ENCODE measurements at places on chromosomes 5 and 9. TPM values are rescaled to one million over a fixed set of nuclear protein-coding genes. Genes with fewer than 3 reads are reported as not detected.

- peak; percentile 28 for DNase-seq
- no peaks in the 10 kb centered on the region for H3K27me3 ChIP-seq
- H3K4me3 ChIP-seq, result peak overlapping the region; percentile 88
These were observed 334.4 kb downstream of the CWC27 start for GRCh38 chr5:65102976-65103711.

DNA sequence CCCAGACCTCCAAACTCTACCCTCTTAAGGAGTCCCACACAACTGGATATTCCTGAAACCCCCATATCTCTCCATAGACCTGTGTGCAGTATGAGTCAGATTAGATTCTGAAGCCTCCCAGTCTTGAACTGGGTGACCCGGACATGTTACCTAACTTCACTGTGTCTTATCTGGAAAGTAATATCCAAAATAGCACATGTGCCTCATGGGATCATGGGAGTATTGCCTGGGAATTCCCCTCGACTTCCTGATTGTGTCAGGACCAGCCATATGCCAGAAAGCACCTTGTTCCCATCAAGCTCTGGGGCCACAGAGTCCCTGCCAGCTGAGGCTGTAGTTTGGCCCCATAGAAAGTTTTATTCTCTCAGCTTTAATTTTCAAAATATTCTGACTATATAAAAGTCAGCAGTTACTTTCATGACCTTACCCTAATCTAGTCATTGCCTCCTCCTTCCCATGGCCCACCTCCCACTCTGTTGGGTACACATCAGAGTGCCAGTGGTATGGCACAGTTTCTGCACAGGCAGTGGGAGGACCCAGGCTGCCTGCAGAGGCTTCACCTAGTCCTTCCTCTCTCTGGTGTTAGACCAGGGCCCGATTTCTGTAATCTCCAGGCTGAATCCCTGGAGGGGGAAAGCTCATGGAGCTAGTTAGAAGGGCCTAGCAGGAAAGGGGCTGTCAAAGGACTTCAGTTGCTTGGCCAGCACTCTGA is 19.5 kb upstream of the B4GALT1 start:
- peak overlapping the region; percentile 34 for H3K27ac ChIP-seq
- no peak for DNase-seq
- H3K36me3 ChIP-seq, result no peaks in the 10 kb centered on the region
- H3K4me3 ChIP-seq, result no peak overlapping the region

- H3K4me1 ChIP-seq, result peaks cover 8% of the 10 kb centered on the region
- H3K4me3 ChIP-seq, result no peak overlapping the region
- DNase-seq, result no peak
- H3K27me3 ChIP-seq, result no peaks in the 10 kb centered on the region
These were observed 53.8 kb downstream of the ARRDC3 start for GRCh38 chr5:91329283-91329682.

DNA sequence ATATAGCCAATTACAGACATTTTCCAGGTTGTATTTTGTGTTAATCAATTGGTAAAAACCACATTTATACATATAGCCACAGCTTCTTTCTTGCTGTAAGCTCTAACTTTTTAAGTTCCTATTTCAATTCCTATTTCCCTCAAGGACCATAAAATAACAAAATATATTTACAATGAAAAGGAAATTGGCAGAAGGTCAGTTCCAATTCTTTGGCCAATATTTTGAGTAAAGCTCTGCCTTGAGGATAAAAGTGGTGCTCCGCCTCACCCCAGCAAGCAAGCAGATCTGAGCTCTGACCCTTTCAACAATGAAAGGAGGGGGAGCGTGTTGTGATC is 203.4 kb upstream of the RASEF start:
- H3K27ac ChIP-seq, result no peak overlapping the region
- DNase-seq, result no peak
- no peaks in the 10 kb centered on the region for H3K36me3 ChIP-seq
- no peak overlapping the region for H3K4me3 ChIP-seq
- H3K27me3 ChIP-seq, result no peaks in the 10 kb centered on the region

GRCh38 chr5:120151825-120152224 is 312.3 kb upstream of the PRR16 start:
- no peak overlapping the region for H3K4me3 ChIP-seq
- no peaks in the 10 kb centered on the region for H3K36me3 ChIP-seq
- DNase-seq, result no peak
- no peaks in the 10 kb centered on the region for H3K27me3 ChIP-seq
- H3K4me1 ChIP-seq, result no peaks in the 10 kb centered on the region

GRCh38 chr5:74623006-74623611 is 17.4 kb downstream of the ENC1 start:
- H3K36me3 ChIP-seq, result peaks cover 2% of the 10 kb centered on the region
- H3K27ac ChIP-seq, result no peak overlapping the region
- no peak overlapping the region for H3K4me3 ChIP-seq
- peaks cover 7% of the 10 kb centered on the region for H3K4me1 ChIP-seq
- peaks cover 38% of the 10 kb centered on the region for H3K27me3 ChIP-seq

DNA sequence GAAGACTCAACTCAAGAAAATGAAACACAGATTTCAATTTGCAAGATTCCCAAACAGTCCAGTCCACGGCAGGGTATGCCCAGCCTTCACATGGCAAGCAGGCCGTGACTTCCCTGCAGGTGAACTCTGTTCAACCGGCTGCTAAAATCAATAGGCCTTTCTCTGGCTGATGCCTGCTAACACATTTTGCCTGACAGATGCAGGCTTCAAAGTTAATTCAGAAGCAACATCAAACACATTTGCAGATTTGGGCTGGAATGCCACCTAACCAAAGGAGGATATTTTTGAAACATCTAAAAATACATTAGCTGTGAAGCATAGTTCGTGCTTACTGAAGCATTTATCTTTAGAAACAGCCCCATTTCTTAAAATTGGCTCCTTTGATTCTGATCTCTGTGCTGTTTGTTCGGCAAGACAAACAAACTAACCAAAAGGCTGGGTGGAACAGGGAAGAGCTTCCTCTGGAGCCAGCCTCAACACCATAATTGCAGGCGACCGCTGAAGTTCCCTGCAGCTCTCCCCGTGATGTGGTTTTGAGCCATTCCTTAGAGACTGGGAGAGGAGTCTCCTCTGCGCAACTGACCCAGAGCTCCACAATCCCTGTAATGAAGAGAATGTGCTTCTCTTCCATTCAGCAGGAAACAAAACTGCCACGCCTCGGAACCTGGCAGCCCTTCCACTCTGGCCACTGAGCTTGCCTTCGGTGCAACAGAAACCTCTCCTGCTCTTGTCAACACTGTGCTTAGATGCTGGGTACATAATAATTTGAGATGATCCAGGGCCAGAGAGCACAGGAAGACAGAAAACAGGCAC is 126.5 kb downstream of the MYO10 start:
- peaks cover 3% of the 10 kb centered on the region for H3K4me1 ChIP-seq
- no peaks in the 10 kb centered on the region for H3K36me3 ChIP-seq
- H3K4me3 ChIP-seq, result no peak overlapping the region
- no peak for DNase-seq
- peaks cover 8% of the 10 kb centered on the region for H3K27me3 ChIP-seq

- no peak overlapping the region for H3K27ac ChIP-seq
- no peaks in the 10 kb centered on the region for H3K36me3 ChIP-seq
- DNase-seq, result no peak
- H3K4me3 ChIP-seq, result no peak overlapping the region
- H3K27me3 ChIP-seq, result peaks cover 28% of the 10 kb centered on the region
- no peaks in the 10 kb centered on the region for H3K4me1 ChIP-seq
These were observed 82.7 kb upstream of the EFNA5 start for GRCh38 chr5:107753427-107753826.

GRCh38 chr5:55853041-55853670 is 2.0 kb downstream of the IL31RA start:
- H3K27ac ChIP-seq, result no peak overlapping the region
- DNase-seq, result no peak
- H3K36me3 ChIP-seq, result peaks cover 2% of the 10 kb centered on the region
- H3K27me3 ChIP-seq, result peaks cover 20% of the 10 kb centered on the region
- H3K4me3 ChIP-seq, result no peak overlapping the region
- H3K4me1 ChIP-seq, result peaks cover 27% of the 10 kb centered on the region

GRCh38 chr5:91266184-91266705 is 116.9 kb downstream of the ARRDC3 start:
- DNase-seq, result no peak
- H3K4me3 ChIP-seq, result no peak overlapping the region

DNA sequence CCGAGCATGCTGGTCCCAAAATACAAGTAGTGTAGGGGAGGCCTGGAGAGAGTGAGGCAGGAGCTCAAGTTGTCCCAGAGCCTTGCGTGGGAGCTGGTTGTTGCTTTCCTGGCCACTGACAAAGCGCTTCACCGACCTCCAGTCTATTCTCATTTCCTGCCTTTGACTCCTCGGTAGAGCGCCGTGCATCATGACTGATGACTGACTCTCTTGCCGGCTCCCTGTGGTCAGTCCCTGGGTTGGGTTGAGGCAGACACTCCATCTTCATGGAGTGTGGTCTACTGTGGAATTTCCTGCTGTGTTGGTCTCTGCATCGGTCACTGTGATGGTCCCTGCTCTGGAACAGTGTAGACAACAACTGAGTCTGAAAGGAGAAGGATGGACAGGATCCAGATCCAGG is 175.1 kb upstream of the S1PR3 start:
- H3K36me3 ChIP-seq, result no peaks in the 10 kb centered on the region
- no peaks in the 10 kb centered on the region for H3K4me1 ChIP-seq
- no peak overlapping the region for H3K27ac ChIP-seq
- H3K27me3 ChIP-seq, result peaks cover 49% of the 10 kb centered on the region
- no peak for DNase-seq

- H3K27ac ChIP-seq, result no peak overlapping the region
- peaks cover 2% of the 10 kb centered on the region for H3K36me3 ChIP-seq
- H3K4me1 ChIP-seq, result peaks cover 12% of the 10 kb centered on the region
These were observed 697 bp downstream of the SLC1A1 start for GRCh38 chr9:4490705-4491625.

GRCh38 chr9:99953861-99954507 is 47.5 kb downstream of the STX17 start:
- no peak overlapping the region for H3K27ac ChIP-seq
- peaks cover 4% of the 10 kb centered on the region for H3K36me3 ChIP-seq
- peaks cover 19% of the 10 kb centered on the region for H3K4me1 ChIP-seq
- no peak overlapping the region for H3K4me3 ChIP-seq
- H3K27me3 ChIP-seq, result no peaks in the 10 kb centered on the region

- H3K27ac ChIP-seq, result no peak overlapping the region
- no peaks in the 10 kb centered on the region for H3K36me3 ChIP-seq
- H3K4me1 ChIP-seq, result no peaks in the 10 kb centered on the region
- H3K4me3 ChIP-seq, result no peak overlapping the region
- no peaks in the 10 kb centered on the region for H3K27me3 ChIP-seq
These were observed 196.0 kb upstream of the PAPPA start for GRCh38 chr9:115957585-115957984.

DNA sequence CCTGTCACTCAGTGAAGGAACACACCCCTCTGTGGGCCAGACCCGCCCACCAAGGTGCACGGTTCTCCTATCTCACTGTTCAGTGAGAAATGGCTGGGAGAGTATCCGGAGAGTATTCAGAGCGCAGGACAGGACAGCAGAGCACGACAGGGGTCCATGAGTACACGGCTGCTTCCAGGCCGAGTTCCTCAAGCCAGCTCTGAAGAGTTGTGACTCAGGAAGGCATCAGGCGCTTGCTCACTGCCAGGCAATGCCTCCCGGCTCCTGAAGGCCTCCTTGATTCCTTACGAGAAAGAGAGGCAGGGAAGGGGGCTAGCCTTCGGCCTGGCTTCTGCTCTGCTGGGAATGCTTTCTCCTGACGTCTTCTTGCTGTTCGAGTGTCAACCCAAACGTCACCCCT is 132.1 kb upstream of the PPP1R26 start:
- H3K27me3 ChIP-seq, result peaks cover 72% of the 10 kb centered on the region
- no peak overlapping the region for H3K27ac ChIP-seq
- no peaks in the 10 kb centered on the region for H3K4me1 ChIP-seq
- no peak for DNase-seq
- no peak overlapping the region for H3K4me3 ChIP-seq
- H3K36me3 ChIP-seq, result no peaks in the 10 kb centered on the region

DNA sequence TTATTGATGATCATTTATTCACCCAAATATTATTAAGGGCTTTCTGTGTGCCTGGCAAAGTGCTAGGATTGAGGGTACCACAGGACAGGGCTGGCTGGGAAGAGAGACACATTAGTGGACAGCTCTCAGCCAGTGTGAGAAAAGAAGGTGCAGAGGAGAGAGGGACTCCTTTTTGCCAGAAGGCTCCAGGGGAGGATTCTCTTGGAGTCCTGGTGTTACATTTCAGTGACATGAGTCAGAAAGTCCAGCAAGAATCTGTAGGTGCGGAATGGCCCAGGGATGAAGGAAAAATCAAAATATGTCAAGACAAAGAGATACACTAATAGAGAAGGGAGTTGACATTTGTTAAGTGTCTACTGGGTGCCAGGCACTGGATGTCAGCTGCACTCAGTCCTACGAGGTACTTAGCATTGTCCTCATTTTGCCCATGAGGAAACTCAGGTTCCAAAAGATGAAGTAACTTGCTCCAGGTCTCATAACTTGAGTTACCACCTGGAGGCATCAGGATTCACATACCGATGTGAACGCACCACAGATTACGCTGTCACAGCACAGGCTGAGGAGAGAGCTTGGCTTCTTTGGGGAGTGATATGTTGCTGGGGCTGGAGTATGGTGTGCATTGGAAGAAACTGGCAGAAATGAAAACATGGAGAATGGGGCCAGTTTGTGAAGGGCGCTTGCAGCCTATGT is 60.5 kb downstream of the RASGRF2 start:
- peak overlapping the region; percentile 75 for H3K27ac ChIP-seq
- H3K27me3 ChIP-seq, result no peaks in the 10 kb centered on the region
- no peak for DNase-seq
- no peak overlapping the region for H3K4me3 ChIP-seq
- H3K4me1 ChIP-seq, result peaks cover 66% of the 10 kb centered on the region
- no peaks in the 10 kb centered on the region for H3K36me3 ChIP-seq

The C1QTNF3 gene
- total RNA-seq, result 4.3 TPM

The TRIM14 gene
- 64.6 TPM for total RNA-seq

The PCDHB3 gene
- total RNA-seq, result not detected

The TRIM52 gene
- total RNA-seq, result 34.6 TPM

The FAM120AOS gene
- total RNA-seq, result 38.8 TPM

The CERCAM gene
- 0.42 TPM for total RNA-seq

The BARHL1 gene
- total RNA-seq, result not detected

The SYK gene
- total RNA-seq, result 5.0 TPM

The OR13C3 gene
- not detected for total RNA-seq

The VLDLR gene
- total RNA-seq, result 0.57 TPM
